Osteocyte (in vitro differentiated cells): ENCODE measurements at places on chromosomes 3 and 15.

DNA sequence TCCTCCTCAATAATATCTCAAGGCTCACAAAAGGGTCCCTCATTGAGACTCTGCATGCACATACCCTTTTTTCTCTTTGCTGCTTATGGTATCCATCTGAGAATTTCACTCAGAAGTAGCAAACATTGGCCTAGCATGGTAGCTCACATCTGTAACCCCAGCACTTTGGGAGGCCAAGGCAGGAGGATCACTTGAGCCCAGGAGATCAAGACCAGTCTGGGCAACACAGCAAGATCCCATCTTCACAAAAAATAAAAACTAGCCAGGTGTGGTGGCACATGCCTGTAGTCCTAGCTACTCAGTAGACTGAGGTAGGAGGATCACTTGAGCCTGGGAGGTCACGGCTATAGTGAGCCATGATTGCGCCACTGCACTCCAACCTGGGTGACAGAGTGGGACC is 11.7 kb downstream of the LRIG1 start:
- H3K27ac ChIP-seq, result no peak overlapping the region
- H3K36me3 ChIP-seq, result no peaks in the 10 kb centered on the region

- no peak overlapping the region for H3K4me3 ChIP-seq
- H3K4me1 ChIP-seq, result no peaks in the 10 kb centered on the region
- peaks cover 33% of the 10 kb centered on the region for H3K36me3 ChIP-seq
- DNase-seq, result no peak
Measured at GRCh38 chr3:168036619-168037018, 59.1 kb downstream of the GOLIM4 start.

- no peak overlapping the region for H3K27ac ChIP-seq
- no peaks in the 10 kb centered on the region for H3K27me3 ChIP-seq
- H3K36me3 ChIP-seq, result no peaks in the 10 kb centered on the region
- peaks cover 11% of the 10 kb centered on the region for H3K4me1 ChIP-seq
- no peak overlapping the region for H3K4me3 ChIP-seq
Measured at GRCh38 chr3:107939691-107940442, 151.0 kb downstream of the CD47 start.

- DNase-seq, result no peak
- no peaks in the 10 kb centered on the region for H3K4me1 ChIP-seq
- peaks cover 3% of the 10 kb centered on the region for H3K27me3 ChIP-seq
- no peak overlapping the region for H3K4me3 ChIP-seq
- H3K27ac ChIP-seq, result no peak overlapping the region
- no peaks in the 10 kb centered on the region for H3K36me3 ChIP-seq
Measured at GRCh38 chr3:95521396-95521795, 1293.0 kb upstream of the EPHA6 start.

- no peak overlapping the region for H3K27ac ChIP-seq
- H3K27me3 ChIP-seq, result peaks cover 68% of the 10 kb centered on the region
- peaks cover 8% of the 10 kb centered on the region for H3K4me1 ChIP-seq
- H3K4me3 ChIP-seq, result no peak overlapping the region
- peaks cover 5% of the 10 kb centered on the region for H3K36me3 ChIP-seq
Measured at GRCh38 chr15:29573197-29573838, 248.9 kb downstream of the TJP1 start.

- peaks cover 19% of the 10 kb centered on the region for H3K27me3 ChIP-seq
- DNase-seq, result peak; percentile 81
- H3K27ac ChIP-seq, result no peak overlapping the region
- H3K4me1 ChIP-seq, result no peaks in the 10 kb centered on the region
Measured at GRCh38 chr3:127442506-127442905, 148.0 kb downstream of the TPRA1 start.

DNA sequence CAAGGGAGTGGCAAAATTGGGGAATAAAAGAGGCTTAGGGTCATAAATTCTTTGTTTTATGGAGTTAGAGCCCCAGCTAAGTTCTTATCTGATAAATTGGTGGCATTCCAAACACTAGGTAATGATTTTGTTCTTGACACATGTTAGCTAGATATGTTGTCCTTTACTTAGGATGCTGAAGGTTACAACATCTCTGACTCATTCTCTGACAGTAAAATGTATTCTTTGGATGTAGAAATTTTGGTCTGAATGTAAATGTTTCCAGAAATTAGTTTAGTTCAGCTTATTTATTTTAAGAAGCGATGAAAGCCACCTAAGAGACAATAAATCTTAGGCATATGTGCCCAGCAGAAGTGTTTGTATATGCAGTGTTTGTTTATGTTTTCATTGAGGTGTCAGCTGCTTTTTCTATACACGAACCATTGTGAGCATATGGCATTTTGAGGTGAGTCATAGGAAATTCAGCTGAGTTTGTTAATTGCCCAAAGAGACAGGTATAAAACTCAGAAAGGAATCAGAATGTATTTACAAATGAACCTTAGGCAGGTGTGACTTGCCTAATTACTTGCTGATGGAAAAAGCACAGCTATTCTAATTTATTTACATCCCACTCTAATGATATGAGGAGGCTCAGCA is 247.7 kb downstream of the AGBL1 start:
- DNase-seq, result no peak
- H3K27me3 ChIP-seq, result no peaks in the 10 kb centered on the region
- no peaks in the 10 kb centered on the region for H3K4me1 ChIP-seq
- no peak overlapping the region for H3K27ac ChIP-seq
- no peaks in the 10 kb centered on the region for H3K36me3 ChIP-seq

GRCh38 chr3:48135552-48136495 is 52.4 kb downstream of the CDC25A start:
- peaks cover 14% of the 10 kb centered on the region for H3K4me1 ChIP-seq
- no peak for DNase-seq
- no peaks in the 10 kb centered on the region for H3K36me3 ChIP-seq
- H3K27ac ChIP-seq, result no peak overlapping the region

- H3K27ac ChIP-seq, result no peak overlapping the region
- H3K36me3 ChIP-seq, result no peaks in the 10 kb centered on the region
- no peaks in the 10 kb centered on the region for H3K4me1 ChIP-seq
- no peak overlapping the region for H3K4me3 ChIP-seq
- H3K27me3 ChIP-seq, result peaks cover 4% of the 10 kb centered on the region
Measured at GRCh38 chr15:74830868-74831267, 4.4 kb downstream of the CPLX3 start.

- no peak overlapping the region for H3K27ac ChIP-seq
- H3K27me3 ChIP-seq, result peaks cover 4% of the 10 kb centered on the region
- H3K4me3 ChIP-seq, result no peak overlapping the region
- DNase-seq, result no peak
Measured at GRCh38 chr15:68706931-68707330, 113.8 kb downstream of the ANP32A start.

DNA sequence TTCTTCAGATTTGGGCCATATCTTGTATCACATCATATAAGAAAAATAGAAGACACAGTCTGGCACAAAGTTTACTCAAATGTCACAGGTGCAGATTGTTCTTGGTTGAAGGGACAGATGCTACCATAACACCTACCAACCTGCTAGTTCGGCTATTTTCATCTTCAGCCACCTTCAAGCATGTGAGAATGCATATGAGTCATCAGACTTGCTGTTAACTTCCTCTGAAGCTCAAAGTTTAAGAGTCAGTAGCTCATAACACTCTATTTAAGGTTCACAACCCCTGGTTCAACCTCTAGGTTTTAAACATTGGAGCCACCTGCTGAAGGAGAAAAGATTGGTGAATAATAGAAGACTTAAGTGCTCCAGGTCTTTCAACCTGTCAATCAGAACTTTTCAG is 522.8 kb downstream of the NLGN1 start:
- H3K4me3 ChIP-seq, result no peak overlapping the region
- H3K27me3 ChIP-seq, result no peaks in the 10 kb centered on the region
- H3K27ac ChIP-seq, result no peak overlapping the region
- no peaks in the 10 kb centered on the region for H3K4me1 ChIP-seq
- no peaks in the 10 kb centered on the region for H3K36me3 ChIP-seq

DNA sequence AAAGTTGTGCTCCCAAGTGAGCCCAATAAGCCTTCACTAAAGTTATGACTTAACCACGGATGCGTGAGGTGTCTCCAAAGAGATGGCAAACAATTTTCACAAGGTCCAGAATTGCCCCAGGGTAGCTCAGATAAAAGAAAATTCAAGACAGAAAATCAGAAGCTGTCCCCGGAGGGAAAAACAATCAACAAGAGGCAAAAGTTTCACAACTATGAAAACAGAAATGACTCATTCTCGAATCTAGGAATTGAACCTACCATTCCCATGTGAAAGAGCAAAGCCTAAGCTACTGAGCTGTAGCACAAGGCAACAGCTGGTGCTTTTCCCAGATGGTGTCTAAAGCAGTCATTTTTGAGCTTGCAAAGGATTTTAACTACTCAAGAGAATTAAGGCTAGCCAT is 33.5 kb upstream of the MKRN3 start:
- no peak for DNase-seq
- H3K4me3 ChIP-seq, result no peak overlapping the region
- no peak overlapping the region for H3K27ac ChIP-seq
- H3K36me3 ChIP-seq, result no peaks in the 10 kb centered on the region
- H3K4me1 ChIP-seq, result no peaks in the 10 kb centered on the region
- H3K27me3 ChIP-seq, result no peaks in the 10 kb centered on the region

DNA sequence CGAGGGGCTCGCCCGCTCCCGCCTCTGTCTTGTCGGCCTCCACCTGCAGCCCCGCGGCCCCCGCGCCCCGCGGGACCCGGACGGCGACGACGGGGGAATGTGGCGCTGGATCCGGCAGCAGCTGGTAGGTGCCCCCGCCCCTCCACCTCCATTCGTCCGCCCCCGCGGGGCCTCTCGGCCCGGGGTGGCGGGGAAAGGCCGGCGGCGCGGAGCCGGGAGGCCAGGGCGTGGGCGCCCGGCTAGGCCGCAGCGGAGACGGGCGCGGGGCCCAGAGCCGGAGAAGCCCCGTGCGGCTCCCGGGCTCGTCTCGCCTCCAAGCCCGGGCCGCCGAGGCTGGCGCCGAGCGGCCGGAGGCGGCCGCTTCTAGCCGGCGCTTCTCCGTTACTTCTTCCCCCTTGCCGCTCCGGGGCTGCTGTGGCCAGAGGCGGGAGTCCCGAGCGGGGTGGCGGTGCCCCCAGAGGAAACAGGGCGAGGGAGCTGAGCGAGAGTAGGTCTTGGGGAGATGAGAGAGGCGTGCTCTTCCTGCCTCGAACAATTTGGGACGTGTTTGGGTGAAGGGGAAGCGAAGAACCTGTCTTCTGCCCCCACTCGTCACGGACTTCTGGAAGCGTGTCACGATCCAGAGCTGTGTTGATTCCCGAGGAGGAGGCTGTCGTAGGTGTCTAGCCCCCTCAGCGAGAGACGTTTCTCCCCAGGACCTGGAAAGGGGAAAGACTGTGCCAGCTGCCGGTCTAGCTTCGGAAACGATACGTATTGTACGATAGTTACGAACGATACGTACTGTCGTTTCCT is 555 bp downstream of the ATP11B start:
- H3K4me3 ChIP-seq, result peak overlapping the region; percentile 89
- H3K36me3 ChIP-seq, result peaks cover 2% of the 10 kb centered on the region
- peak; percentile 86 for DNase-seq
- H3K27me3 ChIP-seq, result no peaks in the 10 kb centered on the region
- peaks cover 32% of the 10 kb centered on the region for H3K4me1 ChIP-seq
- H3K27ac ChIP-seq, result peak overlapping the region; percentile 94

DNA sequence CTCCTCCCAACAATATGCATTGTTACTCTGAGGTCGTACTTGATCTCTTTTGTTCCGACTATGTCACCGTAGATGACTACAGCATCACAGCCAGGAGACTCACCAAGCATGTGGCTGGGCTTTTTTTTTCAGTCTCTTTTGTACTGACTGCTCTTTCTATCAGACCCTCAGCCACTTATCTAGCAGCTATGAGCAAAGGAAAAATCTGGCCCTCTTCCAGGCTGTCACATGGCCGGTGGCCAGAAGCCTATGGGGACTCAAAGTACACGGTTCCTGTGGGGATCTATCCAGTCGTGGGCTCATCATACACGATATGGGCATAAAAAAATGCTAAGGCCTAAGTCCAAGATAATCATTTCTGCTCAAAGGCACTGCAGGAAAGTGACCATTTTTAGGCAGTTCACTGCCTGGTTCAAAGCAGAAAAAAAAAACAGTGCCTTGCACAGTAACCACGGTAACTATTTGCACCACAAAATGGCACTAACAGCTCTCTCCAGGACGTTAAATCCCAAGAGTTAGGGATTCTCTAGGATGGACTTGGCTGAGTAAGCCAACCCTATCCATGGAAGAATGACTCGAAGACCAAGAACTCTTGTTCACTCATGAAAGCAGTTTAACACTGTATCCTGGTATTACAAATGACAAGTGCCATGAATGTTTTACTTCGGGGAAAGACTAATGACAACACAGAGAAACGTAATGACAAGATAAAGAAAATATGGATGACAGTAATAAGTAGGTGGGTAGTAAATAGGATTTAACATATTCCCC is 50.3 kb downstream of the SHQ1 start:
- H3K4me1 ChIP-seq, result peaks cover 15% of the 10 kb centered on the region
- peaks cover 3% of the 10 kb centered on the region for H3K36me3 ChIP-seq
- H3K27me3 ChIP-seq, result no peaks in the 10 kb centered on the region
- H3K4me3 ChIP-seq, result no peak overlapping the region

DNA sequence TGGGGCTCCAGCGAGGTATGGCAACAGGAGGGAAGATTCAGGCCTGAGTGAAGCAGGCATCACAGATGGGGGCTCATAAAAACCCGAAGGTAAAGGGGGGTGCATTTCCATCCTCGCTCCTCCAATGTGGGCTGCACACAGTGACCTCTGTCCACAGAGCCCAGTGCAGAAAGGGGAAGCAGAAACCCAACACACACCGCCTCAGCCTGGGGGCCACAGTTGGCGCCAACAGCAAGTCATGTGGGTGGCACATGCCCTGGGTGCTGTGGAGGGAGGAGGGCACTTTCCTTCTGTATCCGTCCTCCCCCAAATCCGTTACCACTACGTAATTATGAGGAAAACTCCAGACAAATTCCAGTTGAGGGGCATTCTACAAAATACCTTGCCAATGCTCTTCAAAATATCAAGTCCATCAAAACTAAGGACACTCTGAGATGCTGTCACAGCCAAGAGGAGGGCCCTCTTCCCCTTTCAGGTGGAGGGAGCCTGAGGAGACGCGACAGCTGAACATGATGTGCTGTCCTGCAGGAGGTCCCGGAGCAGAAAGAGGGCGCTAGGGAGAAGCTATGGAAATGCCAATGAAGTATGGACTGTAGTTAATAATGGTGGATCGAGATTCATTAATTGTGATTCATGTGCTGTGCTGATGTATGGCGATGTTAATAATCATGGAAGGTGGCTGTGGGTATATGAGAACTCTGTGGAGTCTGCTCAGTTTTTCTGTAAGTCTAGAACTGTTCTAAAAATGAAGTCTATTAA is 16.4 kb downstream of the APBA2 start:
- H3K27ac ChIP-seq, result no peak overlapping the region
- no peak overlapping the region for H3K4me3 ChIP-seq
- no peak for DNase-seq
- peaks cover 8% of the 10 kb centered on the region for H3K4me1 ChIP-seq
- H3K36me3 ChIP-seq, result no peaks in the 10 kb centered on the region
